Muscle of back (tissue), 13 donors: ENCODE measurements at places on chromosomes 5 and 9. TPM values are rescaled to one million over a fixed set of nuclear protein-coding genes. Genes with fewer than 3 reads are reported as not detected.

DNA sequence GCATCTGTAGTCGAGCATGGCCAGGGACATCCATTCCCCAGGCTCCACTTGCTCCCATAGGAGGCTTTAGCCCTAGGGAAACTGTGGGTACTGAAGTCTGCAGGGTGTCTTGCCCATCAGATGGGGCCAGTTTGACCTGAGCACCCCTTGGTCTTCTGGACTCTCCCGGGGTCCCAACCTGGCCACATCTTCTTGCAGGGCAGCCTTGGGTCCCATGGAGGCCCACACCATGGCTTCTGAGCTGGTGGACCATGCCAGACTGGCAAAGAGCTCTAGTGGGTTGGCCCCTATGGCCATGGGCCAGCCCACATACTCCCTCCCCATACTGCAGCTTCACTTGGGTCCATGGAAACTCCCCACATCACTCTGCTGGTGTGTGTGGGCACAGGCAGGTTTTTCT is 154.4 kb upstream of the PRLR start:
- DNase-seq, result no peak

The ADAMTS2 gene
- polyA plus RNA-seq, result 49.6 TPM

The DNAI1 gene
- polyA plus RNA-seq, result not detected

GRCh38 chr9:95457769-95458168 is 59.0 kb downstream of the PTCH1 start:
- no peak for DNase-seq

The SAXO1 gene
- 0.09 TPM for polyA plus RNA-seq

The RNF224 gene
- polyA plus RNA-seq, result 0.80 TPM

DNA sequence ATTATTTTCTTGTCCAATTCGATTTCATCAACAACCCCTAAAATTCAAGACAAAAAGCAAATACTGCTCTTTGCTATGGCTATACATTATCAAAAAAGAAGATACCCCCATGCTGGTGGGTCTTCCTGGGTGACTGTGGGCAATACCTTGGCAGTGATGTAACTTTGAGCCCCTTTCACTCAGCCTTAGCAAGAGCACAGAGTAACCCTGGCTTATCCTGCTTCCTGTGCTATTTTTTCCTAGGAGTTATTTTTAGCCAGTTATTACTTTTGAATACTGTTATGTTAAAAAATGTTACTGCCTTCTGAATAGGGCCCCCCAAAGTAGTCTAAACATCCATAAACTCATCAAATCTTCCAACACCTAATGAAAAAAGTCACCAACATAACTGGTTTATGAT is 145.6 kb upstream of the TSLP start:
- no peak for DNase-seq

DNA sequence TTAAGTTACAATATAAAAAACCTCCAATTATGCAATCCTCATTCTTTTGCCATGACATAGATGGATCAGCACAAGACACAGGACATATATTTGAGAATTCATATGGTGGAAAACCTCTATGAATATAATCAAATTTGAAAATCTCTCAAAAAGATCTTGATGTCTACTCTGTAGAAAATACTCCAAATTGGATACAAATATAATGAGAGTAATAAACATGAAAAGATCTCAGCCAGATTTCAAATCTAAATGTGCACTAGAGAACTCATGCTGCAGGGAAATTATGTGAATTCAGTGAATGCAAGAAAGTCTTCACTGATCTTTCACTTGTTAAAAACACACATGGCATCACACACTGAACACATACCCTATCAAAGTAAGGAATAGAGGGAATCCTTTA is 13.8 kb downstream of the PCDHB15 start:
- DNase-seq, result no peak

DNA sequence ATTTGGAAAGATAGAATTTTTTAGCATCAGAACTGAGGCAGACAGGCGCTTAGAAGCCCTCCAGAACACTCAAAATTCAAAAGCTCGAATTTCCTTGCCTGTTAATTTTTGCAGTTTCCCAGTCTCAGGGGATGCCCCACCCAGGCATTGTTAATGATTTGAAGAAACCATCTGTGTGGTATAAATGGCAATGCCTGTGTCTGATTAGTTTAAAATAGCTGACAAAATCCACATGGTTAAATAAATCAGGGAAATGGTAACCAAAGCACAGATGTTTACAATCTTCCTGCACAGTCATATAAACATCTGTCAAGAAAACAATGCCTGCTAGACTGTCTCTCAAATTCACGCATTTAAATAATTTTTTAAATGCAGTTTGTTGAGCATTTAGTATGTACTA is 185.2 kb upstream of the RGMB start:
- no peak for DNase-seq

GRCh38 chr9:112629671-112630485 is 88.0 kb downstream of the INIP start:
- DNase-seq, result no peak

GRCh38 chr5:112958093-112959088 is 18.2 kb upstream of the DCP2 start:
- peak; percentile 78 for DNase-seq

- peak; percentile 91 for DNase-seq
These were observed 485.1 kb upstream of the PAPPA start for GRCh38 chr9:115668521-115668920.

DNA sequence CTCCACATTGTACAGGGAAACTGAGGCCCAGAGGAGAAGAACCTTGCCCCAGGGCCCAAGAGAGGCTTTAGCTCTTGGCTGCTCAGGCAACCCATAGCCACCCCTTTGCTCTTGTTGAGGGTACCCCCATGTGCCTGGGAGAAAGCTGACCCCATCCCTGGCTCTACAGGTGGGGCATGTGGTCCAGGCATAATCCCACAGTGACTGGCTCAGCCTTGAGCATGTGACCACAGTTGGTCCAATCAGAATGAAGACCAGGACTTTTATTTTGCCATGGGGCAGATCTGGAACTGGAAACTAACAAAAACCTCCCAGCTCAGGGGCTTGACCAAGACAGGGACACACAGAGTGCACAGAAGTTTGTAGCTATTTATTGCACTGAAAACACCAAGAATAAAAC is 29.3 kb downstream of the SLC6A7 start:
- no peak for DNase-seq

- no peak for DNase-seq
These were observed 268.2 kb upstream of the TAS2R1 start for GRCh38 chr5:9898319-9898718.

The SLC6A18 gene
- polyA plus RNA-seq, result not detected

The SUB1 gene
- polyA plus RNA-seq, result 273 TPM

The CCL27 gene
- 0.95 TPM for polyA plus RNA-seq

GRCh38 chr5:73641811-73642210 is 15.8 kb downstream of the ARHGEF28 start:
- no peak for DNase-seq

The SLC30A5 gene
- 45.5 TPM for polyA plus RNA-seq

- no peak for DNase-seq
These were observed 65.3 kb upstream of the SMC2 start for GRCh38 chr9:104028827-104029226.

DNA sequence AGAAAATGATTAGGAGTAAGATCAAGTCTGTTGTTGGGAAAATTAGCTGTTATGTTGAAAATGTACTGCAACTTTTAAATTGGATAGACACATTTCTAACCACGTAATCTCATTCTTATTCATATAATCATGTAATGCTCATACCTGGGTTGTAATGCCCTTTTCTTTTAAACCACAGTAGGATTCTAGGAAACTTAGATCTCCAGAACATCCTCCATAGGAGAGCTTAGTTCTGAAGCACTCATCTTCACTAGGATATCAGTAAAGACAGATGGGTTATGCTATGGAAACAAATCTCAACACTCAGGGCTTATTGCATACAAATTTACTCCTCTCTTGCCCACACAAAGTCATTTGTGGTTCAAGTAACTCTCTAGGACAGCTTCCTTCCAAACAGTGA is 34.8 kb upstream of the ANXA1 start:
- DNase-seq, result no peak

The CCDC112 gene
- polyA plus RNA-seq, result 8.8 TPM

DNA sequence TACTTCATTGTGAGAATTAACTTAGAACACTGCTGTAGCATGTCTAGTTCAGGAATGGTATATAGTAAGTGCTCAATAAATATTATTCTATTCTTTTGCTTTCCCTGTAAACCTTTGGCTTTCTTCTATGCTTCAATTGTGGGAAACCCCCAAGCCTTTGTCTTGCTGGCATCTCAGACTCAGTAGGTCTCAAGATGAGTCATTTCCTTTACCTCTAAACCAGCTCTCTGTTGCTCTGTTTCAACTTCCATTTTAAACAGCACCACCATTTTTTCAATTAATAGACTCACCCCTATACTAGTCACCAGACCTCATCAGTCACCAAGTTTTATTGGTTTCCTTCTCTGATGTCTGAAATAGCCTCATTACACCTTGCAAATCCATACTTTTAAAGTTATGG is 43.5 kb downstream of the DMAC1 start:
- DNase-seq, result no peak

DNA sequence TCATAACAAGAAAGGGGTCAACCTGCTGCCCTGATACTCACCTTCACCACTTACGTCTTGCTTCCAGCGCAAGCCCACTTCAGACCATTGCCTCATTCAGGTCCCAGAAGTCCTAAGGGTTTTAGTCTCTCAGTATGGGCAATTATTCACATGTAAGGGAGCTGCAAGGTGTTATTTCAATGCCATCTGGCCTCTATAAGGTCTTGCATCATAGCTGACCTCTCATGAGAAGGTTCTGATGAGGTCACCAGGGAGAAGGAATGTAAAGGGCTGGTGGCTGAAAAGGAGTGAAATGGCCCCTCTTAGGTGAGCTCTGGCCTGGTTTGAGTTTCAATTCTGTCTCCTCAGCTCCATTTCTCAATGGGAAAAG is 1.5 kb upstream of the MARCHF3 start:
- no peak for DNase-seq

The FSTL4 gene
- polyA plus RNA-seq, result 0.76 TPM

DNA sequence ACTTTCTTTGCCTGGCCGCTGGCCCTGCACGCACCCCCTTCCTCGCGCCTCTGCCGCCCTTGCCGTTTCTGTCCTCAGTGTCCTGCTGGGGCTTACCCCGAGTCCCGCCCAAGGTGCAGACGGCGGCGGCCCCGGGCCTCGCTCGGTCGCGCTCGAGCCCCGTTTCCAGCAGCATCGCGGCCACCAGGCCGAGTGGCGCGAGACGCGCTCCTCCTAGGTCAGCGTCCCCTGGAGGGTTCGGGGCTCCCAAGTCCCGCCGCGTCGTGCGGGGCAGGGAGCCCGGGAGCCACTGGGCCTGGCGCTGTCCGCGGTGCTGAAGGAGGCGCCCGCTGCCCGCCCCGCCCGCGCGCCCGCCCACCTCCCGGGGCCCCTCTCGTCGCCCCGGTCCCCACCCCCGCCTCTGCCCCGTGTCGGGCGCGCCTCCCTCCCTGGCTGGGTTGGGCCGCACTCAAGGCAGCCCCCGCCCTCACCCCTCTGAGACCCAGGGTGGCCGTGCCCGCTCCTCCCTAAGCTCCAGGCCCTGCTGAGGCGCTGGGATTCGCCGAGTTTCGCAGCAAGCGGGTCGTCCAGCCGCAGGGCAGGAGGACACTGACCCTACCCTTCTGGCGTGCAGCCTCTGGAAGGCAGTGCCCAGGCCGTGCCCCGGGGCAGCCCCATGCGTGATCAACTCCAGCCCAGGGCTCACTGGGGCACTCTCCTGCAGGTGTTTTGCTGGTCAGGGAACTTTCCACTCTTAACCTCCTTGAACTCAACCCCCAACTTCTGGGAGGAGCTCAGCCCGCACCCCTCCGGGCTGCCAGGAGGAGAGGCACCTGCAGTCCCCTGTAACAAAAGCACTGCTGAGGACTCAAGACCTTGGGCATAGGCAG is at the start of gene LHX3:
Gene LHX3, minus strand, starts transcription at position 291 of the 869 bp plus-strand sequence. Its CDS starts 116 bp downstream, at position 175.
- DNase-seq, result peak; percentile 38

DNA sequence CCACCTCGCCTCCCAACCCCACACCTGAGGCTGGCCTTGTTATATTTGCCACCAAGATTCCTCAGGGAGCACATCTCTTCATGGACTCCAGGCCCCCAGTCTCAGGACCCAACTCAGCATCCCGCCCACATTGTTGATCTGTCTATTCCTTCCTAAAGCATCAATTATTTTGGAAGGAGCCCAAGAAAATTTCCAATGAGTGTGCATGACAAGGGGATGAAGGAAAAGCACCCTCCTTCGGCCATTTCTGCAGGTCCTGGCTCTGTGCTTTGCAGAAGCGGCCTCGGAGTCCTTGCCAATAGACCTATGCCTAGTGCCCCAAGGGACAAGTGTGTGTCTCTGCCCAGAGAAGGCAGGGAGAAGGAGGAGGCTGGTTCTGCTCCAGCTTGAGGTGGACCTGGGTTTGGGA is 273.2 kb downstream of the GADD45G start:
- no peak for DNase-seq

The PLAC8L1 gene
- polyA plus RNA-seq, result 1.0 TPM

DNA sequence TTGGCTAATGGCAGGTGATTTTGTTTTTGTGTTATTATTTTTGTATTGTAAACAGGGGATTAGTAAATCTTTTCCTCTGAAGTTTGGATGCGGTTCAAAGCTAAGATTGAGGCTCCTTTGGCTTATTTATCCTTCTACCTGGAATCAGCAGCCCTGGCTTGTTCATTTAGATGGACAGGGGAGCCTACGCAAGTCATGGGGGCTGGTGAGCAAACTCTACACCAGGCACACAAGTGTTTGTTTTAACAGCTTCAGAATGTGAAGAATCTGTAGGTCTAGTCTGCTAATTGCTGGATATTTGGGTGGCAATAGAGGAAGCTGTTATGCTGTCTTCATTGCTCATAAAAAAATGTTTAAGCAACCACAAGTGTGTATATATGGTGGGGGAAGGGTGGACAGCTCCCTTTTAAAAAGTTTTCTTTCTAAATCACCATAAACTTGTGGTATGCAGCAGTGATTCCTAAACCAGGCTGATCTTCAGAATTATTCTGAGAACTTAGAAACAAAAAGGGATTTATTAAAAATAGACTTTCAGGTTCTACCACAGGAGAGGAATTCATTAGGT is 20.7 kb downstream of the ZNF462 start:
- no peak for DNase-seq

DNA sequence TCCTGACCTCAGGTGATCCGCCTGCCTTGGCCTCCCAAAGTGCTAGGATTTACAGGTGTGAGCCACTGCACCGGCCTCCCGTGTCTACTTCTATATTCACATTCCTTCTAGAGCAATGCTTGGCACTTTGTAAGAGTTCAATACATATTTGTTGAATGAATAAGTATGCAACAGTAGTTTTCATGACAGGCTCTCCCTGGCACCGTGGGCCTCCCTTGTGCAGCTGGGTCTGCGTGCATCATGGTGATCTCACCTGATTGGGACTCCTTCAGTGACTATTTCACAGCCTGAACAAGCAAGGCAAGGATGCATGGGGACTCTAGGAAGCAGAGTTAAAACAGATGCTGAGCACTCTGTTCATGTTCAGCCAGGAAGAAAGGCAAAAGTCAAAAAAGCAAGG is 6.8 kb upstream of the ZBTB34 start:
- DNase-seq, result no peak

DNA sequence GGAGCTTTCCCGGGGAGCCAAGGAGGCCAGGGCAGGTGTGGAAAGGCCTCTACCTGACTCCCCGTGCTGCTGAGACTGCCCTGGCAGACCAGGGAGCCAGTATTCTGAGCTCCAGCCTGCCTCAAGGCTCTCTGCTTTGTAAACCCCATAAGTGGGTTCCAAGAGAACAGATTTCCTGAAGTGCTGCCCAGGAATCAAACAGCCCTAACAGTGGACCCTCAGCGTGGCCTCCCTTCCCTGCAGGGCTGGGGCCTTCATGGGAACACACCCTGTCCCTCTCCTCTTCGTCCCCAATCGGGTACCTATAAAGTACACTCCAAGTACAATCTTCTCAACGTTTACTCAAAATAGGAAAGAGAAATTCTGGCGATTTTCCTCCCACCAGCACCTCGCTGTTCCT is 252.5 kb downstream of the FSTL4 start:
- DNase-seq, result no peak

The LECT2 gene
- 0.28 TPM for polyA plus RNA-seq
